ENCODE measurements at places on chromosomes 16 and 17.

GRCh38 chr17:41967141-41967920 is 736 bp downstream of the CNP start:
- DNase-seq: peak; percentile 9

GRCh38 chr17:17685775-17686291 is 4.6 kb downstream of the RAI1 start:
- DNase-seq: no peak

DNA sequence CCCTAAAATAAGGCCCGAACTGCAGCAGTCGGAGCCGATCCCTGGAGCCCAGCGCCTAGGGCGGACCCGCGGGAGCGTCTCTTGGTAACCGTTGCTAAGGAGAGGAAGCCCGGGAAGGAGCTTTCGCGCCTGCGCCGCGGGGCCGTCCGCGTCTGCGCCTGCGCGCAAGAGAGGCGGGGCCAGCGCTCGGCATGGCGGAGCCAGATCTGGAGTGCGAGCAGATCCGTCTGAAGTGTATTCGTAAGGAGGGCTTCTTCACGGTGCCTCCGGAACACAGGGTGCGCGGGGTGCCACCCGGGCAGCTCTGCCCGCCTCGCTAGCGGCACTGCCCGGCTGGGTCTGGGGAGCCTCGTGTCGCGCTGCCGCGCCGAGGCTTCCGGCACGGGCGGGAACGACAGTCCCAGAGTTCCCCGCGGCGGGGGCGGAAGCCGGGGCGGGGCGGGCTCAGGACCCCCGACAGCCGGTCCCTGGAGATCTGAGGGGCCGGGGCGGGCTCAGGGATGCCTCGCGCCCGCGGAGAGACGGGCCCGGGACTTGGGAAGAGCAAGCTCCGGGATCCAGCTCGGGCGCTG is at the start of gene CDK10:
CDK10 (plus strand) TSS at position 170 of the 572 bp plus-strand sequence; CDS start at position 192, 22 bp downstream.
- DNase-seq: peak; percentile 90

GRCh38 chr17:67492251-67492740 is 115.2 kb downstream of the PITPNC1 start:
- DNase-seq: no peak

DNA sequence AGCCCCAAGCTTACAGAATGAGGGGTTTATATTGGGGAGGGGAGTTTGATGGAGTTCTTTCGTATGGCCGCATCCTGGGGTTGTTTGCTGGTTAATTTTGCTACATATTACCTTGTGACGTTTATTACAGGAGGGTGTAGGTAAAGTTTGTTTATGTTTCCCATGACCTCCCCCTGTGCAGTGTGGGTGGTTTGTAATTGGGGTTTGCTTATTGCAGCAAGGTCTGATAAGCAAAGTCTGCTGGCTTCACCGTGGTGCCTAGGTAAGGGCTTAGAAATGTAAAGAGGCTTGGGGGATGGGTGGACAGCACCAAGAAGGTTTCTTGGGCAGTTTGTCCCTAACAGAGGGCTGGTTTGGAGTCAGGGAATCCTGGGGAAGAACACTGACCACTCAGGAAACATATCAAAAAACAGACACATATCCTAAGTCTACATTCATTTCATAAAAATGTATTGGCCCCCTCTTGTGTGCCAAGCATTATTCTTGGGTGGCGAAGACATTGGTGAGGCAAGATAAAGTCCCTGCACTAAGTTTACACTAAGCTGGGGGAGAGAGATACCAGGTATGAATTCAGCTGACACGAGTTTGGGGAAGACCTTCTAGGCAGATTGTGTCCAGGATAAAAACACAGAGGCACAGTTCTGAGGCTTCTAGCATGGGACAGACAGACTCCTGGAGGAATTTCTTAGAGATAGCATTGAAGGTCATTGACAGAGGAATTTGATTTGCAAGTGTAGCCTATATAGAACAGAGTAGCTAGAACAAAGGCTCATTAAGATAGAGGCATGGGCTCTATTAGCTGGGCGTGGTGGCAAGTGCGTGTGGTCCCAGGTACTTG is 9.5 kb downstream of the ZNF764 start:
- no peak for DNase-seq

DNA sequence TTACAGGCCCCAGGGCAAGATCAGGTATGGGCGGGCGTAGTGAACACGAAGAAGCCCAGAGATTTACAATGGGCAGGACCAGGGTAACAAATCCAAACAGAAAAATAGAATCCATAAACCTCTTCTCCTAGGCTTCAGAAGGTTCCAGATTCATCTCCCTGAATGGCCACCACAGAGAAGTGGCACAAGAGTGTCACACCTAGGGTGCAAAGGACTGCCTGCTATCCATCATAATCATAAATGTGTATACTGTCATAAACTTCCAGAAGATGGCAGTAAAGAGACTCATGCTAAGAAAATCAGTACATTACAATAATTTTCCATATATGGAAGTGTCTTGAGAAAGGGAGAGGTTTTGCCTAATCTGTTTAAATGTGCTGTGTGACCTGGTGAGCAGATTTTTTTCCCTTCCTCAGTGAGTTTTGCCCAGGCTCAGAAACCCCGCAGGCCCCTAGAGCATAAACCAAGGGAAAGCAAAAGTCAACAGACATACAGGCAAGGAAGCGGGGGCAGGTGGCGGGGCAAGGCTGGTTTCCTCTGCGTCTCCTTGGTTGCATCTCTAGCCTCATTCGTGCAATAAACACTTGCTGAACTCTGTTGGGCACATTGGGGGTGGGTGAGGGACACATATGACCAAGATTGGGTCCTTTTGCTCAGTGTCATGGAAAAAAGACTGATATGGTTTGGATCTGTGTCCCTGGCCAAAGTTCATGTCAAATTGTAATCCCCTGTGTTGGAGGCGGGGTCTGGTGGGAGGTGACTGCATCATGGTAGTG is 92.0 kb upstream of the CDH5 start:
- DNase-seq: peak; percentile 6

- DNase-seq: no peak
Measured at GRCh38 chr17:48530208-48530886, 464 bp downstream of the HOXB1 start.

DNA sequence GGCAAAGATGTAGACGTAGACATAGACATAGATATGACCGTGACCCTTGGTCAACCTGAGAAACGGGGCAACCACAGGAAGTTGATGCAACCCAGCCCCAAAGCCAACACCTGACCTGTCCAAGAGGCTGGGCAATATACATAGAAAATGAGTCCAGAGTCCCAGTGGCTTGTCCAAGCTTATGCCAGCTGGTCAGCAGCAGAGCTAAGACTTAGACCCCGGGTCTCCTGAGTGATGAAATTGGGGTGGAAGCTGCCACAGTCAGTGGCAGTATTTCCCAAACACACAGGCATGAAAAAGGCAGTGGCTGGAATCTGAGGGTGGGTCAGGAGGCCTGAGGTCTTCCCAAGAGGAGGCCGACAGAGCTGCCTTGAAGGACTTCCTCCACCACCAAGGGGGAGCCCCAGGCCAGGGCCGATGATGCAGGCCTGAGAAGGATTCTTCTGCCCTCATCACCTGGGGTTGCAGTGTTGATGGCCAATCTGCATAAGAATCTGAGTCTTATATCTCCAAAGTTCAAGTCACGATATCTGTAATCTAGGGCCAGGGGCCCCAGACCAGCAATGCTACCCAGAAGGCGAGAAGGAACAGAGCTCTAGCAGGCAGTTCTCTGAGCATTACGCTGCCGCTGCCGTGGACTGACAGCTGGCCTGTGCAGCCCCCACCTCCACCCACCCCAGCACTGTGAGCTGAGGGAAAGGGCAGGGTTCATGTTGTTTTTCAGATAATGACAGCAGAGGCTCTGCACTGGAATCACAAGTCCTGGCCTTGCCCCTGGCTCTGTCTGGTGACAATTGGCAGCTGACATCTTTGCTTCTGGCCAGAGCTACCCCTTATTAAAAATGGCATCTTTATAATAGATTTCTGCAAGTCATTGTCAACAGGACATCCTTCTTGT is 72.7 kb downstream of the GNAO1 start:
- DNase-seq: no peak

DNA sequence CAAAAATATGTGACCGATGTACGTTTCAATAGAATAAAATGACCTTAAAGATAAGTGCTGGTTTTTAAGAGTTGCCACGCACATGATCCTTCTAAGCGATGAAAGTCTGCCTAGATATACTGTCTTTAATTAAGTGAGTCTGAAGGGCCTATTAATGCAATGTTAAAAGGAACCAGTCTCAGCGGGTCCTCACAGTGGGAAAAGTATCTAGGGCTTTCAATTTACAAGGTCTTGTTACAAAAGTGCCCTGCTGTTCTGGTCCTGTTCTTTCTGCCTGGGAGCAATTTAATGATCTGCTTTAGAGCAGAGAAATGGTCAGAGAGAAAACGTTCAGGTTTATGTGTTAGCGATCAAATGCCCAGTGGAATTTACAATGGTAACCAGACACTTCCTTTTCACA is 864.0 kb downstream of the KCNJ2 start:
- DNase-seq: peak; percentile 10

GRCh38 chr17:71461498-71462169 is 659.2 kb upstream of the SOX9 start:
- peak; percentile 92 for DNase-seq

GRCh38 chr16:54072237-54072636 is 214.3 kb downstream of the IRX3 start:
- DNase-seq: no peak

DNA sequence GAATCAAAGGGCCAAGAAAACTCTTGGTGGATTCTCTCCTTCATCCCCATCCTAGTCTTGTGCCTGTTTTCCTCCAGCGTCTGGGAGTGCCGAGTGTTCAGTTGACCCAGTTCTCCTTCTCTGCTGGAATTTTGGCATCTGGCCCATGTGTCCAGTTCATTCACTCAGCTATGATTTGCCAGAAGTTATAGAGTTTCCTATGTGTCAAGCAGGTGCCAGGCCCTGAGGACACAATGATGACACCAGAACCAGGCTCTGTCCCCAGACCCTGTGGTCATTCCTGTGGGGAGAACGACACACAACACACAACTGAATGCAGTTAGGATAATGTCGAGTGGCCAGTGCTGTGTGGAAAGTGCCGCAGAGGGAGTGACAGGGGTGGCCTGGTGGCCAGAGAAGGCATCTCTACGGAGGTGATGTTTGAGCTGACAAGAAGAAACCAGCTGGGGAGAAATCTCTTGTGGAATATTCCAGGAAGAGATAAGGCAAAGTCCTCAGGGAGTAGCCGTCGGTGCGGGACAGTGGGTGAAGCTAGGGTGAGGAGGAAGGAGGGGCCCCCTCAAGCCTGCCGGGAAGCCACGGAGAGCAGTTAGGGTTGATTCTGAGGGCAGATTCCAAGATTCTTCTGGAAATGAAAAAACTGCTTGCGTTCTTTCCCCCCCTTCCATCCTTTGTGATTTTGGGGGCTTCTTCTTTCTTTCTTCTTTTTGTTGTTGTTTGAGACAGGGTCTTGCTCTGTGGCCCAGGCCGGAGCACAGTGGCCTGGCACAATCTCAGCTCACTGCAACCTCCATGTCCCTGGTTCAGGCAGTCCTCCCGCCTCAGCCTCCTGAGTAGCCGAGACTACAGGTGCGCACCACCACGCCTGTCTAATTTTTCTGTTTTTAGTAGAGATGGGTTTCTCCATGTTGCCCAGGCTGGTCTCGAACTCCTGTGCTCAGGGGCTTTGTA is 35.8 kb upstream of the IL34 start:
- no peak for DNase-seq

DNA sequence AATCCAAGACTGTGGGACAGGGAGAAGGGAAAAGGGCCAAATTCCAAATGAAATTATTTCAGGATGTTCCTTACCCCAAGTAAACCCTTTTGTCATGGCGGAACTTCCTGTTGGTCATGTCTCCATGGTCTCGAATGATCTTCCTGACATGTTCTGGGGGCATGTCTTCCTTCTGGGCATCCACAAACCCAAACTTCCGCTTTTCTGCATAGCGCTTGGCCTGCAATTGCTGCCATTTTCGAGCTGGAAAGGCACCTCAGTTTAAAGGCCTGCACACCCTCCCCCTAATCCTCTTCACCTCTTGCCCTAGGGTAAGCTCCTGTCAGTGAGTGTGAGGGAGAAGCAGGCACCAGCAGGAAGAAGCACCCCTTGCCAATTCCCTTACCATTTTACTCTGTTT is 1.2 kb downstream of the PRPF8 start:
- DNase-seq: no peak

DNA sequence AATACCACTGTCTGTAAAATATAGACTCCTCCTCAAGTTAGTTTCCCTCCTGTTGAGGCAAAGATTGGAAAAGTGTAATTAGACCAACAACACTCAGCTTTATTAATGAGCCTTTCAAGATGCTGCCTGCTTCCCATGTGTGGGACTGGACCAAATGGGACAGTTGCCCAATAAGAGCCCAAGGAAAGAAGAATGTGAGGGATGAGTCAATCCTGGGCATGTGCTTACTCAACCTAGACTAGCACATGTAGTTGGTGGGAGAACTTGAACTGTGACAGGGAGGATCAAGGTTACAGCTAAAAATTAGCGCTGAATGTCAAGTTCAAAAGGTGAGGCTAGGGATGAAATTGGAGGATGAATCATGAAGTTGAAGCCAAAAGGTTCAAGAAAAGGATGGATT is 435.5 kb downstream of the CA10 start:
- no peak for DNase-seq

- no peak for DNase-seq
Measured at GRCh38 chr17:55965051-55965450, 188.2 kb upstream of the ANKFN1 start.

DNA sequence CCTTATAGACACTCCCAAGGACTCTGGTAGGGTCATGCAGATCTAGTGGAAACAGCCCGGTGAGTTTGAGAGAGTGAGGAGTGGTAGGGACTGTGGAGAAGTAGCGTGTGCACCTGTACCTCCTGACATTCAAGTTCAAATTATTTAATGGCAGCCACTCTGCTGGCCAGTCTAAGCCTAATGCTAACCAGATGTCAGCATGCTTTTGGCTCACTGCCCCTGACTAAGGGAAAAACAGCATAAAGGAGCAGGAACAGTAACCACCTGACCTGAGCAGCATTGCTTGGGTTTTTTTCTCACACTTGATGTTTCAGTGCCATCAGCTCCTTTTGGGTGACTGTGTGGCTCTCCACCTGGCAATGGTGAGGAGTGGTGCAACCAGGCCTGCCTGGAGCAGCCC is 23.8 kb upstream of the SLC12A3 start:
- no peak for DNase-seq

GRCh38 chr16:55379876-55380390 is 55.9 kb downstream of the IRX6 start:
- DNase-seq: no peak

DNA sequence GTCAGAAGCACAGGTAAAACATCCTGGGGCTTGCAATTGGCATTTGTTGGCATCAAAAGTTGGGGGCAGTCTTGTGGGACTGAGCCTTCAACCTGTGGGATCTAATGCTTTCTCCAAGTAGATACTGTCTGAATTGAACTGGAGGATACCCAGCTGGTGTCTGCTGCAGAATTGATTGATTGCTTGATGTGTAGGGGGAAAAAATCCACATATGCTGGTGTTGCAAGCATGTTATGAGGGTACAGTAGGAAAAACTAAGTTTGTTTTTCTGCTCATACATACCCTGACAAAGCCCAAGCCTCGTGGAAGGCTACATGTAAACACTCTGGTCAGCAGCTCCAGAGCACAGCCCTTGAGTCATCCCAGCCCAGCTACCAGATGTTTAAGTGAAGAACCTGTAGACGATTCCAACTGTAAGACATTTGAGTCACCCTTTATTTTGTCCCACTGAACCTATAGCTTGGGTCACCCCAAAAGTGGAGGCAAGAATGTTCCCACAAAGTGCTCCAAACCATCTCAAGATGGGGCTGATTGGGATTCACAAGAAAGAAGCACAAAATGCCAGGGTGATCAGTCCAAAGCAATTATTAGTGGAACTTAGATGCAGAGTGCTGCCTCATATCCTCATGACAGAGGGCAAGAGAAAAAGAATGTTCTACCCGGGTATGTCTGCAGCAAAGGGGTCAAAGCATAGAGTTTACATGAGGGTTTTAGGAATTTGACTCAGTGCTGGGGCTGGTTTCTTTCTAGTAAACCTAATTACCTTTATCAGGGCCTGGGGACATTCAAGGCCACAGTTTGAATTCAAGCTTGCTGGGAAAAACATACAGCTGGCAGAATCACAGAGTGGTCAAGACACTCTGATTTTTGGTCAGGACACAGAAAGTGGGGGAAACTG is 9.6 kb upstream of the APPBP2 start:
- DNase-seq: no peak

Data from NCI-H1436 (cell line).